ENCODE measurements at places on chromosomes 13 and 19.

DNA sequence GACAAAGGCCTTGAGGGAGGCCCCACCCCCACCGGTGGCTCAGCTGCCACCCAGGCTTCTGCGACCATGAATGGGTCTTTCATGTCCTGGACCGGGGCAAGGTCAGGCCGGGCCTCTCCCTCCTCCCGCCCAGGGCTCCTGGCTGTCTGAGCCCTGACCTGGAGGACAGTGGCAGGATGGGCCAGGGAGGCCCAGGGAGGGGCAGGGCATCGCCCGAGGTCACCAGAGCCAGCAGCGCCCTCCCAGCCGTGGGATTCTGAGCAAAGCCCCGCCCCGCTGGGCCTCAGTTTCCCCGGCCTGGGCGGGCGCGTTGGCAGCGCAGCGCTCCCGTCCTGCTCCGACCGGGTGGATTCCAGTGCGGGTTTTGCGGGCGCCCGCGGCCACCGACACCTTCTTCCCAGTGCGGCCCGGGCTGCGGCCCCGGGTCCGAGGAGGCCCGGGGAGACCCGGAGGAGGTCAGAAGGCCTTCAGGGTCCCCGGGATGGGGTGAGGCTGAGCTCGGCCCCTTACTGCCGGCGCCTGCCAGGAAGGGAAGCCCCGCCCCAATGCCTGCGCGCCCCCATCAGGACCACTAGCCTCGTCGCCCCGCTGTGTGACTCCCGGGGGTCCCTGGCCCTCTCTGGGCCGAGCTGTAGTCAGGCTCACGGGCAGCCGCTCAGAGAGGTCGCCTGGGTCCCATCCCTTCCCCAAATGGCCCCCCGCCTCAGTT is 24.6 kb upstream of the SEMA6B start:
- no peak for DNase-seq

DNA sequence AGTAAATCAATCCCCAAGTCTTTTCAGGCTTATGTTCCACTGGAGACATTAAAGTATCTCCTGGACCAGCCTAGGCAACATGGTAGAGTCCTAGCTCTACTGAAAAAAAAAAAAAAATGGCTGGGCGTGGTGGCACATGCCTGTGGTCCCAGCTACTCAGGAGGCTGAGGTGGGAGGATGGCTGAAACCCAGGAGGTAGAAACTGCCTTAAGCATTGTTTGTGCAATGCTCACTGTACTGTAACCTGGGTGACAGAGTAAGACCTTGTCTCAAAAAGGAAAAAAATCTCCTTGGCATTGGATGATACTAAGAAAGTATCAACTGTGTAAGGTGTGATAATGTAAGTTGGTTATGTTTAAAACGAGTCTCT is 8.8 kb downstream of the KLK8 start:
- no peak for DNase-seq

GRCh38 chr19:48064509-48064908 is 20.6 kb upstream of the CABP5 start:
- no peak for DNase-seq

DNA sequence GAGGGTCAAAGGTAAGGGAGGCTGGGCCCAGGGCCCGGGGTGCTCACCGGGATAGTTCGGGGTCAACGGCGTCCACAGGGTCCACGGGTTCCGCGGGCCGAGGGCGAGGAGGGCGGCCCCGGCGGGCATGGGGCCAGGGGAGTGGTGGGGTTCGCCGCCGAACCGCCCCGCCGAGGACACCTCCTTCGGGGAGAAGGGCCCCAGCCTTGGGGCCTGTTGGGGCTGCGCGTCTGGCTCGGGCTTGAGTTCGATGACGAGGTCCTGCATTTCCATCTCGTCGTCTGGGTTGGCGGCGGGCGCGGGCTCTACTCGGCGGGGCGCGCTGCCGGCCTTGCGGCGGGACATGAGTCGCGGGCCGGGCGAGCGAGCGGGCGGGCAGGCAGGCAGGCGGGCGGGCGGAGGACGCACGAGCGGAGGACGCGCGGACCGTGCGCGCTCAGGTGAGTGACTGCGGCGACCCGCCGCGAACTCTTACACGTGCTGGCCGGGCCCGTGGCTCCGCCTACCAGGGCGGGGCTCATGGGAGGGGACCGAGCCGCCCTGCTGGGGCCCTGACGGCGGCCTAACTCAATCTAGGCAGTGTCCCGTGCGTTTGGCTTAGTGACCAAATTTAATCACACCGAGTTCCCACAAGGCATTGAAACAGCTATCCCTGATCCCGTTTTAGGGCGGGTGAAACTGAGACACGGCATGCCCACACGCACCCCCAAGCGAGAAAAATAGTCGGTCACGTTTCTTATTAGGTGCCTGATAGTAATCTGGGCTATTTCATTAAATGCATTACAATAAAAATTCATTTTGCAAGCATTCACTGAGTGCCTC is at the start of gene ZNF296:
Gene ZNF296 (minus strand): TSS at position 450 of the 822 bp plus-strand sequence. CDS start 105 bp downstream, at position 345.
- peak; percentile 57 for DNase-seq

DNA sequence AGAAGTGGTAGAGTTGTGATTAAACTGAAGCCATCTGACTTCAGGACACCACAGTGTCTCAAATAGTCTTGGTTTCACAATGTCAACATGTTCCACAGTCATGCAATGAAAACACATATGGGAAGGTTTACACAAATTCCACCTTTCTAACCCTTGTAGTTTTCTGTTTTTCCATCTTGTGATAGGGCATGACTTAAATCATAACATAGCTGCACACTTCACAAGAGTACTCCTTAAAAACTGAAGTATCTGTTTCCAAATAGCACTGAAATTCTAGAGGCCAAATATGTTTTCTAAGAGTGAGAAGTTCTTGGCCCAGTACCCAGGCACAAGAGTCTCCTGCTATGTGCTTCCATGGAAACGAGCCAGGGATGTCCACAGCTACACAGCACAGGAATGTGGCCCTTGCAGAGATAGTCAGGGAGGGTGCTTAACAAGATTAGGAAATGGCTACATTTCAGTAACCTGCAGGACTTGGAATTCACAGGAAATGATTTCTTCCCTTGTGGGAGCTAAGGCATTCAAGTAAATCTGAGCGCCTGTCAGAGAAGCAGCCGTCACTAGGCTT is 269.1 kb downstream of the NDFIP2 start:
- peak; percentile 94 for DNase-seq

- DNase-seq: no peak
Measured at GRCh38 chr19:53981376-53981951, 10.0 kb upstream of the CACNG6 start.

DNA sequence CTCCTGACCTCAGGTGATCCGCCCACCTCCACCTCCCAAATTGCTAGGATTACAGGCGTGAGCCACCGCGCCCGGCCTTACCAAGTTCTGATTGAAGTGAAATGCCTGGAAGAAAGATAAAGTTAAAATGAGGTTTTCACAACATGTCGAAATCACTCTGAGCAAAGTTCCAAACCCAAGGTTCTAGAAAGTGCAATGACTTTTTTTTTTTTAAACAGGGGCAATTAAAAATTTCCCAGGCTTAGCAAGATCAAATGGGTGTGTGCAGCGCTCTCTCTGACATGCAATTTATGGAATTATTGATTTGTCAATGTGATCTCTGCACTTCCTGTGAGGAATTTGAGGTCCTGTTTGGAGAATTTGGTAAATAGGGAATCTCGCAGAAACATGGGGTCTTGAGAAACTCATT is 12.8 kb upstream of the MAP2K2 start:
- DNase-seq: no peak

DNA sequence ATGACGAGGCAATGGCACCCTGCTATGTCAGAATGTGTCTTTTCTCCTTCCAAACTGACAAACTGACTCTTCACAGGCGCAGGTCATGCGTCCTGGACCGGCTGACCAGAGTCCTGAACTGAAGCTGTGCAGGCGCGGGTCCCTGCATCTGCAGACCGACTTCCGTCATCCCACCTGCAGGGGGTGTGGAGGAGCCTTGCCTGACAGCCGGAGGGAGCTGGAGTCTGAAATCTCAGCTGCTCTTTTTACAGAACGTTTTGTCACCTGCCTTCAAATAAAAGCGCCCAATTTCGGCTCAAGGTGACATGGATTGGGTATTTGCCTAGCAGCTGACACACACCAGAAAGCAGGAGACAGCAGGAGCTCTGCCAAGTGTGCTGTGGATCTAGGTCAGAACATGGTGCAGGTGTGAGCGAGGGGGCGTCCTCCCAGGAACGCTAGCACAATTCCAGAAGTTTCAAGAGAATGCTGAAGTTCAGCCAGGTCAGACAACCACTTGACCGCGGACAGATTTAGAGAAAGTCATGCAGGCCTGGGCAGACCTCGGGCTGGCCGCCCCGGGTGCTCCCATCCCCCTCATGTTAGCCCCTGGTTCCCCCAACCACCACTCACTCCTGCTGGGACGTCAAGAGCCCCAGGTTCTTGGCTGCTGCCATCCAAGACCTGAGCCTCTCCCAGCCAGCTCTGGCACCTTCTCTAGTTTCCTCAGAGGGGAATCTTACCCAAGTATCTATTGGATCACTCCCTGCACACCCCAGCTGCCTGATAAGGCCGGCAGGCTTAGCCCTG is 32.8 kb downstream of the ELL start:
- DNase-seq: peak; percentile 27
